ENCODE measurements at places on chromosomes 7 and 10. TPM values are rescaled to one million over a fixed set of nuclear protein-coding genes. Genes with fewer than 3 reads are reported as not detected.

ADRA2A gene
- total RNA-seq: 1.4 TPM

CHN2 gene
- 3.3 TPM for total RNA-seq

DRGX gene
- total RNA-seq: not detected

ARHGAP12 gene
- 34.3 TPM for total RNA-seq

C7orf57 gene
- 0.35 TPM for total RNA-seq

TPK1 gene
- 3.1 TPM for total RNA-seq

ZCWPW1 gene
- 1.3 TPM for total RNA-seq

ENTPD7 gene
- total RNA-seq: 14.5 TPM

LRGUK gene
- 1.8 TPM for total RNA-seq

SLC39A12 gene
- not detected for total RNA-seq

EIF5AL1 gene
- total RNA-seq: 0.35 TPM

CLDN3 gene
- 16.9 TPM for total RNA-seq

ERV3-1 gene
- 13.9 TPM for total RNA-seq

PRKAR2B gene
- total RNA-seq: 15.2 TPM

ING3 gene
- total RNA-seq: 23.1 TPM

TWIST1 gene
- not detected for total RNA-seq

CREB5 gene
- total RNA-seq: 4.0 TPM

HTR5A gene
- total RNA-seq: not detected

SEMA3C gene
- total RNA-seq: 1.4 TPM

NXPH1 gene
- total RNA-seq: 0.11 TPM

ACHE gene
- total RNA-seq: 5.7 TPM

HDAC9 gene
- 7.7 TPM for total RNA-seq

H2AZ2 gene
- 208 TPM for total RNA-seq

SLC16A12 gene
- total RNA-seq: 0.77 TPM

ENKUR gene
- 0.26 TPM for total RNA-seq

STOX1 gene
- total RNA-seq: 5.8 TPM

SPDYE9 gene
- total RNA-seq: not detected
